ENCODE measurements at places on chromosomes 6 and 20.

DNA sequence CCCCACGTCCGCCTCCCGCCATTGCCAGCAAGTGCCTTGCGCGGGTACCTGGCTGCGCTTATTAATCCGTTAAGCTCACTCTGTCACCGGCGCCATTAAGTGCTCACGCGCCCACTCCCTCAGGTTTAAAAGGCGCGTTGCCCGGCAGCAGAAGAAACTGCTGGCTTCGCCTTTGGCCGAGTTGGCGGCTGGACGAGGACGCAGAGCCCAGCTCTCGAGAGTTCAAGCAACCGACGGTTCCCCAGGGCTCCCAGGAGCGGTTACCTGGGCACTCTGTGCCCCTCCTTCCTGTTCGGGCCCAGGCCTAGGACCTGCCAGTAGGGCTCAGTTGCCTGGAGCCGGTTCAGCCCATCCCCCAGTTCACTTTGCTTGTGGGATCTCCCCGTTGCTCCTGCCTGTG, at the start of gene GGTLC1:
Gene GGTLC1 (minus strand): TSS at position 219 of the 400 bp plus-strand sequence. CDS start 2,168 bp downstream, outside the sequence.
- DNase-seq, result no peak

DNA sequence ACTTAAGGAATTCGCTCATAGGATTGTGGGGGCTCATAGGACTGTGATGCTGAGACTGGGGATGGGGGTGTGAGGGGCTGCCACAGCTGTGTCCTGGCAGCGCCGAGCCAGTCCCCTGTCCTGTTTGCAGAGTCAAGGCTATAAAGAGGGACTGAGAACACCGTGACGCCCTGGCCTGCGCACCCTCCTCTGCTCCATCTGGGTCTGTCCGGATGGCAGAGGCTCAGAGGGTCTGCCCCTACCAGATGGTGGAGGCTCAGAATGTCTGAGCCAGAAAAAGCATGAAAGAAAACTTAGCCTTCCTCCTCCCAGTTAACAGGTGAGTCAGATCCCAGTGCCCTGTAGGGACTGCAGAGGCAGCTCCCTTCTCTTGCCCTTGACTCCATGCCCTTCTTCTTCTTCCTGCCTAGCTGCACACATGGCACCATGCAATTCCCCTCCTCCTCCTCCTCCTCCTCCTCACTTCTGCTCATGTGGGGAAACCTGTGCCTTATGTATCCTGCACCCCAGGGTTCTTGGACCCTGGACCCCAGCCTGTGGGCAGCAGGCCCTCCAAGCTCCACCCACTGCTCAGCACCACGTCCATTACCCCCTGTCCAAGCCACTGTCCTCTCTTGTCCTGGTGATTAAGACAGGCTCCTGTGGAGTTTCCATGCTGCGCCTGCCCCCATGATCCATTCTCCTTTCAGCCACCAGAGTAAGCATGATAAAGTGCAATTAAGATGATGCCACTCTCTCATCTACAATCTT, 410.0 kb upstream of the SULF2 start:
- DNase-seq, result no peak

- no peak for DNase-seq
These were observed 22.5 kb upstream of the IYD start for GRCh38 chr6:150346346-150346745.

DNA sequence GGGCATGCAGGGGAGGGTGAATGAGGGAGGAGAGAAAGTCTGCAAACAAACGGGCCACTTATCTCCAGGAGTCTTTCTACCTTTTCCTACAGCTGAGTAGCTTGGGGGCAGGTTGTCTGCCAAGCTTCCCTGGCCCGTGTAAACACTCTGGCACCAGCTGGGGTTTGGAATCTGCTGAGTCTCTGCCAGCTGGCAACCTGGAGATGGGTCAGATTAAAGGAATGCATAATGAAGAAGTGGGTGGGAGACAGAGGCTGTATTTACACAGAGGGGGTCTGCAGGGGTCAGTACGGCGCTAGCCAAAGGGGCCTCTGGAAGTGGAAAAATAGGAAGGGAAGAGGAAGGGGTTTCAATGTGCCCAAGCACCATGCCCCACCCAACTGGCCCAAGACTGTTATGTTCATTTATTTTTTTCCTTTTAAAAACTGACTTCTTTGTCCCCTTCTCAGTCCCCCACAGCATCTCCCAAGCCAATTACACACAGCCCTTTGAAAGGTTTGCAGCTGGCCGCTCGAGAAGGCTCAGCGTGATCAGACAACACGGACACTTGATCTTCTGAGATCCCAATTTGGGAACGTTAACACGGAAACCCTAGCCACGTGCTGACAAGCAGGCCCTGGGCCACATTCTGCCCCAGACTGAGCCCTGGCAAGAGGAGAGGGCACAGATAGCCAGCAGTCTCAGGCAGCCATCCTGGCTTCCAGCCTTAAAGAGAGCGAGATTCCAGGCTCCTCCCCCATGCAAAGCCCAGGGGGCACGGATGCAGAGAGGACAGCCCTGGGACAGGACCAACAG, 25.2 kb downstream of the TRAM2 start:
- DNase-seq, result peak; percentile 55

DNA sequence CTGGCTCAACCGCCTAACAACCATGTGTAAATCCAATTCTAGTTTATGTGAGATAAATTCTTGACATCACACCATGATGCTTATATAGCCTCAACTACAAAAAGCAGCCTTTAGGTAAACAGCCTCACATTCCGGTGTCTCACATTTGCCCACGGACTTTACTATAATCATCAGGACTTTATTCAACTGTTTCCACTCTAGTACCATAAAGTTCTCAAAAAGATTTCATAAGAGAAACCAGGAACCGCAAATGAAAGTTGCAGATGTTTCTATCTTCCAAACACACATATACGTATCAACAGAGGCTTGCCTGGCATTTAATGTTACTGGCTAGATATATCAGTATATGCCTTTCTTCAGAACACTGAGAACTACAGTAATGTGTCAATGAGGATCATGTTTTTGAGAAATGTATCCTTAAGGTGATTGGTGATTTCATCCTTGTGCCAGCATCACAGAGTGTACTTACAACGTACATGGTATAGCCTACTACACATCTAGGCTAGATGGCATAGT, 80.0 kb downstream of the EPB41L2 start:
- no peak for DNase-seq

DNA sequence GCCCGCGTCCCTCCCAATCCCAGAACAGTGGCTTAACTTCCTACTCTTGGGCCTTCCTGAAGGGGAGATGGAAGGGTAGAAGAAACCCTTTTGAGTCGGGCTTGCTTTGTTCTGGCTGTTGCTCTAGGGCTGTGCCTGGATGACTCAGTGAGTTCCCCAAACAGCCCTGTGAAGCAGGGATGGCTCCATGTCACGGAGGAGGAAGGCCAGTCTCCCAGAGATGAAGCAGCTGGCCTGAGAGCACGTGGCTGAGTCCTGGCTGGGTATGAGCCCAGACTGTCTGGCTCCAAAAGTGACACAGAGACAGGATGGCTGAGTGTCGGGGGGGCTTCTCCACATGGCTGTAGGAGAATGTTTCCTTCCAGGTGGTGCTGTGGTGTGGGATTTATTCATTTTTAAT, 4.6 kb downstream of the SYTL3 start:
- DNase-seq, result peak; percentile 58

- DNase-seq, result no peak
These were observed 55.3 kb upstream of the JAG1 start for GRCh38 chr20:10728873-10729670.

DNA sequence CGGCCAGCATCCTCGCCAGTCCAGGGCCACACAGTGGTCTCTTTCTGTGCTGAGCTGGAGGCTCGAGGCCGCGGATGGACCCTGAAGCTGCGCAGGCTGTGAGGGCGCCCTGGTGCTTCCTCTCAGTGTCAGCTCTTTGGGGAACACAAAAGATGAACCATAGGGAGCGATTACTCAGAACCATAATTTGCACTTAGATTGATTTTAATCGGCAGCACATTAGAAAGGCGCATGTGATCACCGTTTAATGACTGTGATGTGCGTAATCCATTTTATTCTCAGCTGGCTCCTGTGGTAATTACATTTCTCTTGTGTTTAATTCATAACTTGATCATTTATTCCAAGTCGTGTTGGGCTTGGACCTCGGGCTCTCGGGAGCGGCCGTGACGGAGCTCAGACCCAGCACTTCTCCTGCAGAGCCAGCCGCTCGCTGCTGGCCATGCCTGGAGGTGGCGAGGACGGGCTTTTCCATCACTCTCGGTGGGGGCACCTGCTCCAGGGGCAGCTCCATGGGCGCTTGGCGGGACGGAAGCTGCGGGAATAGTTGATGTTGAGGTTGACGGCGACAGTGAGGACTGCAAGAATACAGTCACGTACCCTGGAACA, 25.6 kb upstream of the NTSR1 start:
- DNase-seq, result no peak

DNA sequence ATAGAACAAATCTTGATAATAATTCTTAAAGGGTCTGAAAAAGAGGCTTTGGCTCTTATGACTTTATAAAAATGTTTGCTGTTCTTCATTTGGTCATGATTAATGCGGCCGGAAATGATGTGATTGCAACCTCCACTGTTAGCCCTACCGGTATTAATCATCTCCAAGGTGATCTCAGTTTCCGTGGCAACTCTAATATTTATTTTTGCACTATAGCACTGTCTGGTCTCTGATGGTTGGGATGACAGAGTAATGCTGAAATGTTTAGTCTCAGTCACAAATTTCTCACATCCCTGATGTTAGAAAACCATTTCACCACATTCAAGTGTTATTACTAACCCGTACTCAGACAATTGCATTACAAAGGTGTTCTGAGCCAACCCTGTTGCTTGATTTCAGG, 87.4 kb downstream of the TMEM200A start:
- no peak for DNase-seq

DNA sequence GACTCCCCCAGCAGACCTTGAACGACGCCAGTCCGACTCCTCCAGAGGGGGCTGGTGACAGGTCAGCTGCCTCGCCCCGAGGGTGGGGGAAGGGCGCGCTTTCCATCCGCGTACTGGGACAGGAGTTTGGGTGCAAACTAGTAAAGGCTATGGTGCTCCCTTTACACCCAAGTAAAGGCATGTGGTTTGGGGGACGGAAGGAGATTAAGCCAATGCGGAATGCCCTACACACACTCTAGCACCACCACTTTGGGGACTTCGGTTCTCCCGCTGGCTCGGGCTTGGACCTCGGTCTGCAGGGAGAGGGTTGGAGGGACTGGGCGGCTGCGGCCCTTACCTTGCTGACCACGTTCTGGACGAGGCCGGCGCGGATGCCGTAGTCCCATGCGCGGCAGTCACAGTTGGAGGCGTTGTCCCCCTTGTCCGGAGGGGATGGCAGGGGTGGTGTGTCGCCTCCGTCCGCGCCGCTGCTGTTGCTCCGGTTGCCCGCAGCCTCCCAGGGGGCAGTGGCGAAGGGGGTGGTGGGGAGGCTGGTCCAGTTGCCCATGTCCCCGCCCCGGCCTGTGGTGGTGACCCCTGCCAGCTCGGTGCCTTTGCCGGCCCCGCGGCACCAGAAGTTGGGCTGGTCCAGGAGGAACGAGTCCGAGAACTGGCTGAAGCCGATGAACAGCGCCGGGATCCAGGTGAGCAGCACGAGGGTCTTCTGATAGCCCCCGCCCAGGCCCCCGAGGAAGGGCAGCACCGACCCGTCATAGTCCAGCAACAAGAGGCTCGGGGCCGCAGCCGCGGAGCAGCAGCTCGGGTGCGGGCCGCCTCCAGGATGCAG, 1.1 kb downstream of the SLC22A23 start:
- no peak for DNase-seq

DNA sequence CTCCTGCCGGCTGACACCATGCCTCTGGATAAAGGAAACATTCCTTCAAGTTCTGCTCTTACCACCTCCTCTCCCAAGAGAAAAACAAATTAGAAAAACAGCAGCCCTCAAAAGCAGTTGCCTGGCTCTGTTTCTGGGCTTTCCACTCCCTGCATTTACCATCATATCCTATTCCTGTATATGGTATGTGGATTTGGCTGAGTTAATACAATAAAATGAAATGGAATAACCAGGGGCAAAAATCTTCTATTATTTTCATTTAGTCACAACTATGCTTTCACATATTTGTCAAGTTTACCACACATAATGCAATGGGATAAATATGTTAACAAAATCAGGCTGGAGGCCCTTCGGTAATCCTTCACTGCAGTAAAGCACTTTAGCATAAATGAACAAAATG, 34.3 kb downstream of the COL12A1 start:
- peak; percentile 18 for DNase-seq

DNA sequence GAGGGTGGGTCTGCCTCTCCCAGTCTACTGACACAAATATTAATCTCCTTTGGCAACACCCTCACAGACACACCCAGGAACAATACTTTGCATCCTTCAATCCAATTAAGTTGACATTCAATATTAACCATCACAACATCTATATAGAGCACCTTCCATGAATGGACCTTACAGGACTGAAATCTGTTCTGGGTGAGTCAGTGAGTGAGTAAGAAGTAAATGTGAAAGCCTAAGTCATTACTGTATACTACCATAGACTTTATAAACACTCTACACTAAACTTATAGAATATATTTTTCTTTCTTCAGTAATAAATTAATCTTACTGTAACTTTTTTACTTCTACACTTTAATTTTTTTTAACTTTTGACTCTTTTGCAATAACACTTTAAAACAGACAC, 993.8 kb upstream of the MAP3K7 start:
- no peak for DNase-seq

GRCh38 chr6:7998103-7998725, 66.0 kb downstream of the BLOC1S5 start:
- DNase-seq, result peak; percentile 69

DNA sequence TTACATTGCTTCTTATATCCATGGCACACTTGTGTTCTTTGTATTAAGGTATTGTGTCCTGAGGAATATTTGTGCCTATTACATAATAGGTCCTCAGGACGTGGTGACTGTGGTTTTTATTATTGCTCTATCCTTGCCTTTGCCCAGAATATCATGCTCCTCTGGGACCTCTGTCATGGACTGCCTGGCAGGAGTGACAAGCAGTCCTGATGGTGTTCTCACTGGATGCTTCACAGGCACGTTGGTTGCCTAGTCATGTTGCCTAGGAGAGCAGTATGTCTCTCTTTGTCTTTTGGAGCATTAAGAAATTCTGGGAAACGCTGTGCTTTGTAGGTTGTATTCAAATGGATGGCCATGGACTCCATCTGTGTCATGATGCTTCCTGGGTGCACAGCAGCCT, 24.7 kb upstream of the MROH8 start:
- DNase-seq, result no peak

GRCh38 chr20:14915356-14915755, 577.9 kb upstream of the FLRT3 start:
- no peak for DNase-seq

- no peak for DNase-seq
These were observed 574.3 kb downstream of the COL12A1 start for GRCh38 chr6:74631564-74631963.
